Stimulated activated CD8-positive, alpha-beta memory T cell treated with anti-CD3 and anti-CD28 coated beads, Interleukin-2, amount 100 ng/mL, for 1 hour (primary cell): ENCODE measurements at places on chromosomes 5 and 9.

GRCh38 chr5:13932561-13932960 lies 11.9 kb downstream of the DNAH5 start:
- no peak for DNase-seq

DNA sequence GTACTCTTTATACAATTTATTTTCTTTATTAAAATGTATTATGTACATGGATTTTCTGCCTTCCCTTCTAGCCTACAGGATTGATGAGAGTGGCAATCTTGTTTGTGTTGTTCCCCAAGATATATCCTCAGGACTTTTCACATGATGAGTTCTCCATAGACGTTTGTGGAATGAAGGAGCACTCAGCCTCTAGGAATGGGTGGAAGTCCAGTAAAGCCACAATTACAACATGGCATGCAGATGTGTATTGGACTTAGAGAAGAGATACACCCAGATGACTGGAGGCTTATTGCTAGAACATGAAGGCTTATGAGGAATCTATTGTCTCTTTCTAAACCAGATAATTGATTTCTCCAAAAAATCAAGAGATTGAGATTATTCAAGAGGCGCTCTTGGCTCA lies 8.2 kb upstream of the DOCK2 start:
- DNase-seq, result no peak

- no peak for DNase-seq
Measured at GRCh38 chr5:168648016-168648415, 68.8 kb upstream of the PANK3 start.

DNA sequence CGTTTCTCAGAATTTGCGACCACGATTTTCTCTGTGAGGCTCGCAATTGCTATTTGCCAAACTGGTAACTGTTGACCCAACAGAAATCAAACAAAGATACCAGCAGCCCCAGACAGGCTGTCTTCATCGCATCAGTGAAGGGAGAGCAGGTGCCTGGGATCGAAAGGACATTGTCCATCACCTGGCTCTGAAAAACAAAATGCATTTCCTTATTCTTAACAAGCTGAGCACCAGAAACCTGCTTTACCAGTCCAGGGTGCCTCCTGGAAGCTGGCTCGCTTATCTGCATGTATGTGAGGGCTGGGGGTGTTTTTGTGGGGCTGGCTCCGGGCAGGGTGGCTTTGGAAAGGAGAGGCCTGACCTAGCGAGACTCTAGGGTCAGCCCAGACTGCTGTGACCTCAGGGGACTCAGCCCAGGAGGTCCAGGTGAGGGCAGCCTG lies 24.7 kb downstream of the WWC1 start:
- DNase-seq, result no peak

GRCh38 chr9:120855827-120856670 lies 13.3 kb upstream of the PSMD5 start:
- no peak for DNase-seq

DNA sequence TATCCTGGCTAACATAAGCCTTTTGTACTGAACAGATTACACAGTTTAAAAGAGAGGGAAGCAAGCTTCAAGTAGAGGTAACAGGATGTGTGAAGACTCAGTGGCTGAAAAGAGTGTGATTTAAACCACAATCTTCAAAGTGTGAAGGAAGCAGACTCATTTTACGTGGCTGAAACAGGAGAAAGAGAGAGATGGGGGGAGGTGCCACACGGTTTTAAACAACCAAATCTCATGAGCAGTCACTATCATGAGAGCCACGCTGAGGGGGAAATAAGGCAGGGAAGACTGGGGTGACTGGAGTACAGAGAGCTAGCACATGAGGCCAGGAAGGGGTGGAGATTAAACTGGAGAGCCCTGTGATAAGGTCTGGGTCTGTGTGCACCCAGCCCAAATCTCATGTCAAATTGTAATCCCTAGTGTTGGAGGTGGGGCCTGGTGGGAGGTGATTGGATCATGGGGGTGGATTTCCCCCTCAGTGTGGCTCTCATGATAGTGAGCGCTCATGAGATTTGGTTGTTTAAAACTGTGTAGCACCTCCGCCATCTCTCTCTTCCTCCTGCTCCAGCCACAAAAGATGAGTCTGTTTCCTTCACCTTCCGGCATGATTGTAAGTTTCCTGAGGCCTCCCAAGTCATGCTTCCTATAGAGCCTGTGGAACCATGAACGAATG lies 318.6 kb upstream of the CD180 start:
- peak; percentile 23 for DNase-seq

- DNase-seq, result no peak
Measured at GRCh38 chr9:109479822-109480221, 18.3 kb downstream of the PTPN3 start.

DNA sequence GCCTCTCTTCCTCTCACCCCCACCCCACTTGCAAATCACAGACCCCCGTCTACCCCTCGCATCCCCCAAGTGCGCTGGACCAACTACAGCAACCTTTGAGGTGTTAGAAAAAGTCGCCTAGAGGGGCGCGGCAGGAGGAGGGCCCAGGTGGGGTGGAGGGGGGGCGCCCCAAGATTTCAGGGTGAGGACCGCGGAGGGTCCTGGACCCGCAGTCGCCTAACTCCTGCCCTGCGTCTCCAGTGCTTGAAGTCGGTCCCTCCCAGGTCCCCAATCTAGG lies 379 bp upstream of the EGFLAM start:
- no peak for DNase-seq

DNA sequence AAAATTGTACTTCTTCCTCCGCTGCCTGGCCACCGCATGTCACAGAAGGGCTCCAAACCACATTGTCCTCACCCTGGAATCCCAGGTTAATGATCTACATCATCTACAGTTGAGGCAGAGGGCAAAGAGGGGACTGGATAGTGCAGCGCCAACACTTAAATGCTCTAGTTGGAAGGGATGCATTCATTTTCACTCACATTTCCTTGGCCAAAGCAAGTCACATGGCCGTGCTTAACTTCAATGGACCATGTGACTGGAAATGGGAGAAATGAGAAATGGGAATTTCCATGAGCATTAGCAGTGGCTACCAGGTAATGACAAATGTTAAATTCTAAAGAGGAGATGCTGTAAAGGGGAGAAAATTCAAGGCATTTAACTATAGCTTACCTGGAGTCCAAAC lies 13.3 kb upstream of the GNAQ start:
- no peak for DNase-seq

GRCh38 chr5:154031937-154032489 lies 6.7 kb downstream of the FAM114A2 start:
- DNase-seq, result no peak

DNA sequence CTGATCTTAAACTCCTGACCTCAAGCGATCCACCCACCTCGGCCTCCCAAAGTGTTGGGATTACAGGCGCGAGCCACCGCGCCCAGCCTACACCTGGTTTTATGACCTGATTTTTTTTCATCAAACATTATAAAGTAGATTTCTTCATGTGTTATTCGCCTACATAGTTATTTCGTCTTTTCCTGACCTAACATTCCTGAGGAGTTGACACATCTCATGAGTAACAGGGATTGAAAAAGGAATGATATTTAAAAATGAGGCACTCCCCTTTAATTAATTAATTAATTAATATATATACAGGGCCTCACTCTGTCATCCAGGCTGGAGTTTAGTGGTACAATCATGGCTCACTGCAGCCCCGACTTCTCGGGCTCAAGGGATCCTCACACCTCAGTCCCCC lies 20.2 kb upstream of the MTMR12 start:
- no peak for DNase-seq

- DNase-seq, result no peak
Measured at GRCh38 chr9:118962426-118962825, 406.8 kb downstream of the BRINP1 start.

GRCh38 chr9:27683181-27683580 lies 109.9 kb upstream of the C9orf72 start:
- DNase-seq, result no peak

GRCh38 chr9:40909821-40910220 lies 218.7 kb downstream of the FOXD4L6 start:
- DNase-seq, result no peak

DNA sequence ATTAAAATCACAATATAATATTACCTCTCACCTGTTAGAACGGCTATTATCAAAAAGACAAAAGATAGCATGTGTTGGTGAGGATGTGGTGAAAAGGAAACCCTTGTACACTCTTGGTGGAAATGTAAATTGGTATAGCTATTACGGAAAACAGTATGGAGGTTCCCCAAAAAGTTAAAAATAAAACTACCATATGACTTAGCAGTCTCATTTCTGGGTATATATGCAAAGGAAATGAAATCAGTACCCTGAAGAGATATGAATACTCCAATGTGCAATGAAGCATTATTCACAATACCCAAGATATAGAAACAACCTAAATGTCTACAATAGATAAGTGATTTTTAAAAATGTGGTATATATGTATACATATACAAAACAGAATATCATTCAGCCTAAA lies 199.9 kb downstream of the SNX18 start:
- no peak for DNase-seq

- DNase-seq, result no peak
Measured at GRCh38 chr5:100772006-100772405, 131.1 kb downstream of the ST8SIA4 start.

DNA sequence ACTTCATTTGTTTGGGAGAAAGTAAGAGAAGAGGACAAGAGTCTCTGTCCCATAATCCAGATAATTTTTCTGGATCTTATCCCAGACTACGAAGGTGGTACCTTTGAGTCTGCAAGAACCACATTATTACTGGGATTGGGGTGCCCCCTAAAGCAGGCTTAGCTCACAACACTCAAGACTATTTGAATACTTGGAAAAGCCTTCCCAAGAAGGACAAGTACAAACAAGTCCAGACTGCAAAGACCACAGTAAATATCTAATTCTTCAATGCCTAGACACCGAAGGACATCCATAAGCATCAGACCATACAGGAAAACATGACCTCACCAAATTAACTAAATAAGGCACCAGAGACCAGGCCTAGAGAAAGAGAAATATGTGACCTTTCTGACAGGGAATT lies 40.2 kb upstream of the TMED7 start:
- DNase-seq, result no peak

DNA sequence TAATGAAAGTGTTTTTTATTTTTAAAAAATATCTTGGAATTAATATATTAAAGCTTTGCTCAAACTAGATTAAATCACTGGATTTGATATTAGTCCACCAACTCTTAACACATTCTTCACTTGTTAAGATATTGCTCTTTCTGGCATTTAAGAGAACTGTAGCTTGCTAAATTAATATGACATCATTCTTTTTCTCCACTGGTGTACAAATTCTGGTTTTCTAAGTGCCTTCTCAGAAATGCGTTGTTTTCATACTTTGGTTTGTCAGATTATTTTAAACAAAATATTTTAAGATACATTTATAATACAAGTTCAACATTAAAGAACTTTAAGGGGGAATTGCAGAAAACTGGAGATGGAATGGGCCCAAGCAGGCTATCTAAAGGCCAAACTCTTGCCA lies 87.6 kb upstream of the IFNE start:
- DNase-seq, result no peak

- DNase-seq, result no peak
Measured at GRCh38 chr5:88658886-88659285, 224.1 kb downstream of the MEF2C start.

GRCh38 chr5:135608361-135608760 lies 29.6 kb upstream of the CXCL14 start:
- no peak for DNase-seq

DNA sequence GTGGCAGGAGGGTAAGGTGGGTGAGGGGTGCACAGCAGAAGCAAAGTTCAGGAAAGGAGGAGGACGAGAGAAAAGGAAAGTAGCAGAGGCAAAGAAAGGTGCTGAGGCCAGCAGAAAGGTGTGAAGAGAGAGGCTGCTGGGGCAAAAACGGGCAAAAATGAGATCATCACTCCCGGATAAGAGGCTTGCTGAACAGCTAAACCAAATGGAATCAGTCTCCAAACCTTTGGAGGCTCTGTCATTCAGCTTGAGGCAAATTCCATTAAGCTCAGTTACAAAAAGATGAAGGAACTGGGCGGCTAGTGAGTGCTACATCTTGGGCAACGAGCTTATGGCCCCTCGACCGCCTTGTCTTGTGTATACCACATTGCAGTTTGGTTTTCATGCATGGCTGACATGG lies 136.4 kb downstream of the FSTL4 start:
- DNase-seq, result no peak

GRCh38 chr9:107841076-107841475 lies 351.5 kb upstream of the KLF4 start:
- DNase-seq, result no peak

- DNase-seq, result no peak
Measured at GRCh38 chr5:131436081-131436480, 172.2 kb downstream of the CDC42SE2 start.

- no peak for DNase-seq
Measured at GRCh38 chr9:34279411-34279810, 49.7 kb downstream of the KIF24 start.

GRCh38 chr5:108059334-108059733 lies 322.6 kb downstream of the FBXL17 start:
- no peak for DNase-seq

GRCh38 chr9:72255569-72255968 lies 106.3 kb downstream of the GDA start:
- DNase-seq, result no peak

DNA sequence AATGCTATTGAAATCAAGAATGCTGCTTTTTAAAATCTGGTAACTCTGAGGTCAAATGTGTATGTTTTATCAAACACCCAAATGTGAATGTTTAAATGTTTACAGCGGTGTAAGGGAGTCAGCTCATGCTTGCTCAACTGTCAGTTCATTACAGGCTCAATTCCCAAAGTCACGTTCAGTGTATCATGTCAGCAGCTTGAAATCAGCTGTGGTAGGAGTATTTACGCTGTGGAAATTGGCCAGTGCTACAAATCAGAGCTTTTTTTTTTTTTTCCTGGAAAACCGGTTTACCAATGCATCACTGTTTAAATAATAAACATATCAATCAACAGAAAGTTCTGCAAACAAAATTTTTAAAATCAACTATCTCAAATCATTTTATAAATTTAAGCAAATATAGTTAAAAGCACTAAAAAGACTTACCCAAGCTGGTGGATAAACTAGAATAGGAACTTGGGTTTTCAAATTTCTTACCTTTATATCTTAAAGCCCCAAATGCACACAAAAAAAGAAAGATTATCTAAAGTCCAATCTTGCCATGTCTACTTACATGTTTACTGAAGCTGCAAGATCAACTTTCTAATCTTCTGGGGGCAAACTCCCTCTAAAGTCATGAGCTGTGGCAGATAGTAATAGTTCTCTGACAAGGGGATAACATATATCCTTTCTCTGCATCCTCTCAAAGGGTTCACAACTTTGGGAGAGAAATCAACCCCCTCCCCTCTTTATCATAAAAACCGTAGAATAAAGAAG lies 57.6 kb upstream of the GRAMD2B start:
- no peak for DNase-seq

GRCh38 chr5:57348376-57349140 lies 134.1 kb downstream of the ACTBL2 start:
- no peak for DNase-seq

- no peak for DNase-seq
Measured at GRCh38 chr5:1760231-1760630, 39.4 kb downstream of the MRPL36 start.

- DNase-seq, result no peak
Measured at GRCh38 chr5:126106029-126106428, 317.2 kb upstream of the GRAMD2B start.

GRCh38 chr5:20556115-20556763 lies 568.2 kb upstream of the CDH18 start:
- no peak for DNase-seq
